Left renal cortex interstitium (tissue), 4 donors: ENCODE measurements at places on chromosomes 1 and 21. TPM values are rescaled to one million over a fixed set of nuclear protein-coding genes. Genes with fewer than 3 reads are reported as not detected.
A peak's percentile ranks its signal among the peaks of the same experiment; 100 is the strongest.

DNA sequence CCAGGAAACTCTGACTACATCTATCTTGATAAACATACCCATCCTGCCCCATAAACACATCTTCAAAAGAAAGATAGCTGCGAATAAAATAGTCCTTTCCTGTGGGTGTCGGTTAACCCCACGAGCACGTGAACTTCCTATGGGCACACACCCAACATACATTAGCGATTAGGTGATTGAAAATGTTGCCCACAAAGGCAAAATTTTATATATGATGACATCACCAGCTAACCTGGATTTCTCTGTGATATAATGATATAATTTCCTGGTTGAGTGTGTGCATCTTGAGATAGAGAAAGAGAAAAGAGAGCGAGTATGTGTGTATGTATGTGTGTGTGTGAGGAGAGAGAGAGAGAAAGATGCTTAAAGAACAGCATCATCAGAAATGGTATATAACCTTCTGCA, 296.1 kb downstream of the PTPRC start:
- no peak for DNase-seq

DNA sequence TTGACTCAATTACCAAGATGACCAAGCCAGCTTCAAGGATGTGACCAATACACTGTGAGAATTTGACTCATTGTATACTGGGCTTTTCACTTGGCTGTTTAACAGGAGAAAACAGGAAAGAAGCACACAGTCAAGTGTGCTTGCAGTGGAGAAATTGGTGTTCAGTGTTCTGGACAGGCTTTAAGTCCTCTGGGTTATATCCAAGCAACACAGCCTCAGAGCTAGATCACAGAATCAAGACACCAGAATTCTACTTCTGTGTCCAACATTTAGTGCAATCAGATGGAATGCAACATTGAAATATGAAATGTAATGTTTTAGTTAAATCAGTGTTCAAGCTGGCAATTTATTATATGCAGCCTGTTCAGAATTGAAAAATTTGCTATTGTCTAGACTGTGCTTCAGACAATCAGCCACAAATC, 694.4 kb downstream of the LTN1 start:
- no peak for DNase-seq

GRCh38 chr1:12406211-12407021, 176.6 kb downstream of the VPS13D start:
- DNase-seq: no peak

DNA sequence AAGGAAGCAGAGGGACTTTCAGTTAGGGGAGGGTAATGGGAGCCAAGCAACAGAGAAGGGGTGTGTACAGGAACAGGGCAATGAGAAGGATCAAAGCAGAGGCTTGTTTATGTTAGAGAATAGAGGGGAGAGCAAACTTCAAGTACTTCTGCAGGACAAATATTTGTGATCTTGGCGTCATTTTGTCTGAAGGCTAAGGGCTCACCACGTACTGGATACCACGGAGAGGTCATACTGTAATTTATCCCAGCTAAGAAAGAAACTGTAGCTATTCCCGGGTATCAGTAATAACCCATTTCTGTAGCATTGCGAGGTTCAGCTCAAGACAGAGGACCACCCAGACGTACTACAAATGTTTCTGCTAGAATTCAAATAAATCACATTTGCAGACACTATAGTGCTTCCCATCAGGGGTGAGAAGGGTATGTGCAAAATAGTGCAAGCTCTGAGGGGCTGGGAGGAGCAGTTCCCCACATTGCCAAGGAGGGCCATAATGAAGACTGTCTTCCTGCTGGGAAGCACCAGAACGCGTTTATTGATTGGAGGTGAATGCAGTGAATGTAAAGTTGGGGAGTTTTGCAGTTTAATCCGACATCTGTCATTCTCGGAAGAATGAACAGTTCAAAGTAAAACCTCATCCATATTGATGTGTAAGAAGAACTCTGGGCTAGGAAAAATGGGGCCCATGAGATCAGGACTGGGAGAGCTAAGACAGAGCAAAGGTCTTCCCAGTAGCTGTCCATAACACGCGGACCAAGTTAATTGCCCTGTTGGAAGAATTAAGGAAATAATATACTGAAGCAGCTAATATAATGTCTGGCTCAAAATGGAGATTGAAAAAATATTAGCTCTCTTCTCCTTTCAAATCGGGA, 136.9 kb downstream of the RWDD3 start:
- no peak for DNase-seq

- no peak for DNase-seq
Measured at GRCh38 chr1:190373705-190374336, 103.8 kb downstream of the BRINP3 start.

DNA sequence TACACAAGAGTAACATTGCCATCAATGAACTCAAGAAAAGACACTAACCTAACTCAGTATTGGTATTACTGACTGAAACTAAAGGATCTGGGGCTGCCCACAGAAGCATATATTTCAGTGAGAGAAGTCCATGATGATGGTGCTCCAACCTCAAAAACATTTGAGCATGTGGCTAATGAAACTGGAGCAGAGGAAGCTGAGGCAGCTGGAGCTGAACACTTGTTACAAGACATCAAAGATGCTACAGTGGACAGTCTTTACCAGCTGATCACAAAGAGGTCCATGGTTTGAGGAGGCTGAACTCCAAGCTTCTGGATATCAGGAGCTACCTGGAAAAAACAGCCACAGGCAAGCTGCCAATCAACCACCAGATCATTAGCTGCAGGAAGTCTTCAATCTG, 42.2 kb upstream of the TTC39A start:
- DNase-seq: no peak

- no peak for DNase-seq
Measured at GRCh38 chr1:53448241-53448841, 10.9 kb upstream of the DMRTB1 start.

DNA sequence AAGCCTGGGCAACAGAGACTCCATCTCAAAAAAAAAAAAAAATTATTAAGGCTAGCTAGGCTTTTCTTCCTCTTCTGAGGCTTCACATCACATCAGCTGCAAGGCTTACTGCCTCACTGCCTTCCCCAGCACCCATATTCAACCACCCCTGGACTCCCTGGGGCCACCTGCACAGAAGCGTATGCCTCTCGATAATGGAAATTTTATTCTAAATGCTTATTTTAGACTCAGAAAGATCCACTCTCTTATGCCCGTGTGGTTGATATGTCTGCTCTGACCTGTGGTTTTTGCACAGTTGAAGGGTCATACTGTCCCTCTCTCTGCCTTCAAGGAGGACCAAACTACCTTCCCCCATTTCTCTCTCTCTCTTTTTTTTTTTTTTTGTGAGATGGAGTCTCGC, 1.5 kb upstream of the FCRLA start:
- no peak for DNase-seq

DNA sequence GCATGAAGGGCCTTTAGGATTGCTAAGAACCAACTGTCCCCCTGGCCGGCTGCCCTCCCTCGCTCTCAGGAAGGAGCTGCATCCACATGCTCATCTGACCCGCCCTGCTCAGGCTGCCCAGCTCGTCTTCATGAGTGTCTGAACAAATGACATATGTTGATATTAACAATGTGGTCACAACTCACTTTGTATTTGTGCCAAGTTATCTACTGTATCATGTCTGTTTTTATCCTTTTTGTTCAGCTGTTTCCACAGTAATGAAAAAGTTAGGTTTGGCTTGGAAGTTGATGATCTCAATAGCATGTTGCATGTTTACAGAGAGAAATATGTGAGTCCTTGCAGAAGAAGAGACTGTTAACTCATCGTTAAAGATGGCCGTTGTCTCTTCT, 75.1 kb downstream of the PHTF1 start:
- DNase-seq: no peak

DNA sequence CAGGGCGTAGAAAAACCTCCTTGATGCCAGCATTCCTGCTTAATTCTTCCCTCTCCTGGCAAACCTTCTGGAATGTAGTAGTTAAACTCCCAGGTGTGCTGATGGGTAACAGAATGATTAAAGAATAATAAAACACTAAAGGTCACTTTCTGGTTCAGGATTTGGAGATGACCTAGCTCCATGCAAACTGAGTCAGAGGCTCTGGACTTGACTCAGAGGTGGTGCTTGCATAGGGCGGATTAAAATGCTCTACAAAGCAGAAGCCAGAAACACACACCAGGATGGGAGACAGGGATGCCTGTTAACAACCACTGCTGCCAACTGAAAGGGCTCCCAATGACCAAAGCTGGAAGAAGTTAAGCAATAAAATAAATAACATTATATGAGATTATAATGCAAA, 41.5 kb downstream of the KRTAP19-8 start:
- no peak for DNase-seq

GRCh38 chr21:45411810-45412206, 6.8 kb downstream of the COL18A1 start:
- DNase-seq: no peak

- DNase-seq: no peak
Measured at GRCh38 chr1:89475269-89475668, 49.4 kb upstream of the LRRC8B start.

DNA sequence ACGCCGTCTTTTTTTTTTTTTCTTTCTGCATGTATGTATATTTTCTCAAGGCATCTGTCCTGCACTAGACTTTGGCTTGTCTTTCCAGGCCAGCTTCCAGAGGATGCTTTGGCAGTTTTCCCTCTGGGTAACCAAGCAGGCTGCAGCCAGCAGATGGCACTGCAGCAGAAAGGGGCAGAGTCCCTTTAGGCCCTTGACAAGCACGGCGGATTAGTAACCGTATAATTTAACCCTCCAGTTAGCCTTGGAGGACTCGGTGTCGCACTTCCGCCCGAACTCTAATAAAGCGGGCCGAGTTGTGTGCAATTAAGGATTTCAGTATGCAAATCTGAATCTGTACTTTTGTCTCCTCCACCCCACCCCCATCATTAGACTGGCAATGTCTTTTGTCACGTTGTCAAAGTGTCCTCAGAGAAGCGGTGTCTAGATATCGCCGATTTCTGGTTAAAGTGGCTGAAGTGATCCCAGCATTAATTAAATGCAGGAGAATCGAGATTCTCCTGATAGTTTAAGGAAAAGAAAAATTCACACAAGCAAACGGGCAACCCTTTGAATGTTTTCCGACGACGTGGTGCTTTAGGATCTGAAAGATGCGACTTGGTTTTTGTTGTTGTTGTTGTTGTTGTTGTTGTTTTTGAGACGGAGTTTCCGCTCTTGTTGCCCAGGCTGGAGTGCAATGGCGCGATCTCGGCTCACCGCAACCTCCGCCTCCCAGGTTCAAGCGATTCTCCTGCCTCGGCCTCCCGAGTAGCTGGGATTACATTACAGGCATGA, 1.1 kb upstream of the TMEM167B start:
- DNase-seq: no peak

GRCh38 chr21:38326429-38326828, 69.6 kb downstream of the KCNJ15 start:
- DNase-seq: no peak

- DNase-seq: no peak
Measured at GRCh38 chr1:31745096-31745945, 18.8 kb downstream of the ADGRB2 start.

- DNase-seq: no peak
Measured at GRCh38 chr1:11071463-11072215, 11.8 kb upstream of the SRM start.

- DNase-seq: no peak
Measured at GRCh38 chr1:72442262-72442661, 159.9 kb upstream of the NEGR1 start.

- no peak for DNase-seq
Measured at GRCh38 chr1:48730164-48730910, 46.4 kb downstream of the BEND5 start.

GRCh38 chr1:100868364-100868995, 26.2 kb downstream of the EXTL2 start:
- peak; percentile 34 for DNase-seq

DNA sequence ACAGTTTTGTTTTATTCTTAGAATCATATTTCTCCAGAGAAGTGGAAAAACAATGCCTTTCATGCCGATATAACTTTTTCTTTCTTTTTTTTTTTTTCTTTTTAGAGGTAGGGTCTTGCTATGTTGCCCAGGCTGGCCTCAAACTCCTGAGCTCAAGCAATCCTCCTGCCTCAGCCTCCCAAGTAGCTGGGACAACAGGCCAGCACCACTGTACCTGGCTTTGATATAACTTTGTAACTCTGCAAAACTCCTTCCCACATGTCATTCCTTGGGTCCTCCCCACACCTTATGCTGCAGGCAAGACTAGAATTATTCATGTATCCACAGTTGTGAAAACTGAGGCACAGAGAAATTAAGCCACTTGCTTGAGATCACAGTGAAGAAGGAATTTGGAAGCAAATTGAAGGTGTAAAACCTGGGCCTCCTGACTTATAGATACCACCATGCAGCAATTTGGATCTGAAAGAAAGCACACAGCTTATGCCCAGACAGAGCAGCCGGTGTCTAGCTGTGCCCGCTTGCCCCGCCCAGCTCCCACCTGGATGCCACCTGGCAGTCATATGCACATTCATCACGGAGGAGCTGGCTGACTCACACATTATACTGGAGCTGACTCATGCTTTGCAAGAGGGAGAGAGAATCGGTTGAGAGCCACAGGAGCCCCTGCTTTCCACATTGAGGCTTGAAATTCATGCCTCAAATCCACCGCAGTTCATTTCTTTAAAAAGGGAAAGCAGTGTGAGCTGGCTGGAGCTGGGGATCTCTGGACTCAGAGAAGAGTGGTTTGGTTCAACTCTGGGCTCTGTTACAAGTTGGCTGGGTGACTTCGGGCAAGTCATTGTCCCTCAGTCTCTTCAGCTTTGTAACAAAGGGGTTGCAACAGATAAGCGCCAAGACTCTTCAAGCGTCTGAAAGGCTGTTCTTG, 8.3 kb upstream of the SLC2A1 start:
- DNase-seq: no peak

GRCh38 chr21:40640266-40640789, 206.6 kb downstream of the DSCAM start:
- no peak for DNase-seq

GRCh38 chr1:42962641-42963377, 4.1 kb upstream of the SLC2A1 start:
- no peak for DNase-seq

GRCh38 chr1:47563201-47563600, 125.4 kb downstream of the FOXD2 start:
- DNase-seq: no peak

DNA sequence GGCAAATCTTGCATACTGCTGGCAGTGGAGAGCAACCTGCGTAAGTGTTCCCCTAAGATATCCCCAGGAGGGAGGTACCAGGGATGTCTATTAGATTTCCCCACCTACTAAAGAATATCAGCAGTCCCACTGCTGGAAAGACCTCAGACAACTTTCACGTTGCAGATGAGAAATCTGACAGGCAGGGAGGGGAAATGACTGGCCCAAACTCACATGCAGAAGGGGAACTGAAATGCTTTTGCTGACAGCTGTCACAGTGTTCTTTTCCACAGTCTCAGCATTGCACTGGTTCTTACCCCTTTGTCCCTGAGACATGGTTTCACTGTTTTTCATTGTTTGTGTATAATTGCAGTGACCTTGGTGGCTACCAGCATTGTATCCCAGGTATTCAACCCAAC, 84.8 kb upstream of the ATP1A1 start:
- DNase-seq: no peak

Gene ANKRD34A
- polyA plus RNA-seq: 0.79 TPM

Gene GPA33
- 1.5 TPM for polyA plus RNA-seq

Gene BRDT
- not detected for polyA plus RNA-seq

Gene HUNK
- polyA plus RNA-seq: 20.8 TPM

Gene PODN
- 3.1 TPM for polyA plus RNA-seq

Gene RIPK4
- polyA plus RNA-seq: 18.4 TPM

Gene GPR153
- 6.0 TPM for polyA plus RNA-seq

Gene WDR64
- 0.36 TPM for polyA plus RNA-seq

Gene PRR9
- polyA plus RNA-seq: not detected

Gene LIN9
- polyA plus RNA-seq: 11.5 TPM

Gene PLEKHA6
- polyA plus RNA-seq: 45.9 TPM

Gene PRDM16
- polyA plus RNA-seq: 6.9 TPM

Gene NUAK2
- 12.2 TPM for polyA plus RNA-seq

Gene MTARC1
- polyA plus RNA-seq: 17.8 TPM

Gene TLCD4
- 7.2 TPM for polyA plus RNA-seq

Gene PRKCZ
- polyA plus RNA-seq: 35.3 TPM

Gene CRTC2
- polyA plus RNA-seq: 56.9 TPM

Gene CTPS1
- polyA plus RNA-seq: 27.5 TPM
